ENCODE measurements at places on chromosomes 3 and 15.

DNA sequence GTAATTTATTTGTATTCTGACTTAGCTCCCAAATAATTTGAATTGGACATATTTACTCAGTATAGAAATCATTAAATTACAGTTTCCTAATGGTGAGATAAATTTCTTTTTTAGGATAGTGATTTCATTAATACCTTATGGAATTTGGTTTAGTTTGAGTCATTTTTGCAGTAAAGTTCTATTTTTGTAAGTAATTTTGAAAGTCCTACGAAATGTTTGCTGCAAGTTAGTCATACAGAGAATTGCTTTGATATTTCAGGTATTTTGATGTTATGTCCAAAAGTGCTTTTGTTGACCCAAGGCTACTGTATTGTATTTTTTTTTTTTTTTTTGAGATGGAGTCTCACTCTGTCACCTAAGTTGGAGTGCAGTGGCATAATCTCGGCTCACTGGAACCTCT lies 41.7 kb downstream of the TCF12 start:
- no peak for DNase-seq

GRCh38 chr3:66482018-66482404 lies 18.8 kb downstream of the LRIG1 start:
- DNase-seq, result no peak

DNA sequence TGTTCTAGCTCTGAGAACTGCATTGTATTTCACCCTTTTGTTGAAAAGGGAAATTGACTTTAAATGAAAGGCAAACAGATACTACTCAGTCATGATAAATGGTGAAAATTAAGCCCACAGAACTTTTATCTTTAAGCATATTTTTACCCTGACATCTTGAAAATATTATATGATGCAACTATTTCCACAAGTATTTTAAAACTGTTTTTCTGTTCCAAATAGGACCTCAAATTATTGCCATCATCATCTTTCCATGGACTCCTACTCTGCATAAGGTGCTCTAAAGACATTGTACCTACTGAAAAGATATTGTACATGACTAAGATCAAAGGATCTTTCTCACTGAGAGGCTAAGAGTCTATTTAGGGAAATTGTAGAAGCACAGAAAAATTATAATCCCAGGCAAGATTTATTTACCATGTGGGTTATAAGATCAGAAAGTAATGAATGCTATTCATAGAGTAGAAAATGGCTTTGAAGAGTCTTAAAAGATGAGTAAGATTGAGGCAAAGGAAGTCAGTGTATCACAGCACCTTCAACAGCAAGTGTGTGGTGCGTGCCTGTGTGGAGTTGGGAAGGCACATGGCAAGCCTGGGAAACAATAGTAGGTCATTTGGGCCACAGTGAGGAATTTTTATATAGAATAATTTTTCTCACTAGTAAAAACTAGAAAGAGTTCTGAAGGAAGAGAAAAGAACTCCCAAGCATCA lies 68.8 kb downstream of the VGLL3 start:
- no peak for DNase-seq

- DNase-seq, result no peak
These were observed 218.8 kb downstream of the TBL1XR1 start for GRCh38 chr3:176978441-176978840.

- DNase-seq, result no peak
These were observed 12.7 kb downstream of the CCNL1 start for GRCh38 chr3:157147099-157147803.

DNA sequence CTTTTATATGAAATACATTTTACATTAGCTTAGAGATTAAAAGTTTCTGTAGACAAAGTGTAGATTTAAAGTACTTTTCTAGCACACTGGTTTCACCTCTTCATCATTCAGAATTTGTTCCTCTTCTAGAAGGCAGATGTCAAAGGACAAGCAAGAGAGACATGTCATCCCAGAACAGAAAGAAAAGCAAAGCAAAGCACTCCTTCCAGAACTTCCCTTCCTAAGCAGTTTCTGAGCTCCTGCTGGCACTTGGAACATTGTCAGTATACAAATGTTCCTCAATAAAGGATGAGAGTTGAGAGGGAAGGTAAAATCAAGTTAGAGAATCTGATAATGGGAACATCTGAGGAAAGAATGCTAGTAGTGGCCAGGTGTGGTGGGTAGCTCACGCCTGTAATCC lies 26.2 kb downstream of the TMOD3 start:
- no peak for DNase-seq

GRCh38 chr3:188780193-188781147 lies 391.3 kb upstream of the TPRG1 start:
- no peak for DNase-seq

Measured in T follicular helper cell (primary cell).